Activated CD4-positive, alpha-beta T cell treated with anti-CD3 and anti-CD28 coated beads, Interleukin-2, Interleukin-4, amounts not matched to agents 100 ng/mL and 50 ng/mL, durations not matched to agents 16 hours and 8 hours (primary cell): ENCODE measurements at places on chromosomes 2 and 18.

DNA sequence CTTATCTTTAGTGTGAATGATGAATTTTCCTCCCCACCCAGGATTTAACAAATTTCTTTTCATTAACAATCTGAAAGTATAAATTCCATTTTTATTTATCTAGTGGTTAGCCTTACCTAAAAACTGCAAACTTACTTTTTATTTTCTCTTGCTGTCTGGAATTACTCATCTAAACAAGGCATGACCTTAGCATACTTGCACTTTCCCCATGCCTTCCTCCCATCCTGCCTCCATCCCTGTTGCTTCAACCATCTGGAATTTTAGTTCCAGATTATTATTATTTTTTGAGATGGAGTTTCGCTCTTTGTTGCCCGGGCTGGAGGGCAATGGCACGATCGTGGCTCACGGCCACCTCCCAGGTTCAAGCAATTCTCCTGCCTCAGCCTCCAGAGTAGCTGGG, 35.6 kb downstream of the GDF7 start:
- DNase-seq: no peak

GRCh38 chr2:16948053-16948452, 282.4 kb upstream of the CYRIA start:
- DNase-seq: no peak

DNA sequence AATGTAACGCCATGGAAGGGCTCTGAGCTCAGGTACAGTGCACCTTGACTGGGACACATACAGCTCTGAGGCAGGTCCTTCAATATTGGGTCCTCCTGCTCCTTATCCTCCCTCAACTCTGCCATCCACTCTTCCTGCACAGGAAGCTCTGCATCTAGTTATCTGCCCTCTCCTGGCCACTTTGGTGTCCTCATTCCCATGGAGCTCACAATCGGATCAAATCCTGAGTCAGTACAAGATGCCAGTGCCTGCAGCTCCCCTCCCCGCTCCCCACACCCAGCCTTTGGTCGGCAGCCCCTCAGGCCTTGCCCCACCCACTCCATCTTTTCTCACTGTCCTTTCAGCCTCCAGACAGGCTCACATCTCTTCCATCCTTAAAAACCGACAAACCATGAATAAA, 58.0 kb downstream of the LRRFIP1 start:
- DNase-seq: no peak

DNA sequence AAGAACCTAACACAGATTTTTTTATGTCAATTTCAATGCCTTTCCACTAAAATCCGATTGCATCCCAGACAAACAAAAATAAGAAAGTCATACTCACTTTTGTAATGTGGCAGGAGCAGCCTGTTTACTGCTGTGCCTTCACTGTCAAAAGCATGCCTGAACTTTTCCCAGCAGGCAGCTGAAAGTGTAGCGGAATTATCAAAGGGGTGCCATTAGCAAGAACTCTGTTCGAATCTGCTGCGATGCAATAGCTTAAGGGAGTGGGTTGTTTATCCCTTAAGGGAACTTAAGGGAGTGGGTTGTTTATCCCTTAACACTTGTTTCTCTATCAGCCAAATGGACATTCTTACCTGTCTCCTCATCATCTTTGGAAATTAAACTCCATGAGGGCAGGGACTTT, 243.5 kb downstream of the PAX3 start:
- DNase-seq: no peak
